Immature natural killer cell (primary cell): ENCODE measurements at places on chromosomes 4 and X. TPM values are rescaled to one million over a fixed set of nuclear protein-coding genes. Genes with fewer than 3 reads are reported as not detected.

GRCh38 chrX:94302446-94302845 is 628.4 kb downstream of the FAM133A start:
- H3K4me3 ChIP-seq, result no peak overlapping the region
- no peaks in the 10 kb centered on the region for H3K36me3 ChIP-seq
- H3K27ac ChIP-seq, result no peak overlapping the region
- H3K4me1 ChIP-seq, result no peaks in the 10 kb centered on the region
- H3K27me3 ChIP-seq, result no peaks in the 10 kb centered on the region

- H3K4me3 ChIP-seq, result no peak overlapping the region
- no peaks in the 10 kb centered on the region for H3K27me3 ChIP-seq
- no peaks in the 10 kb centered on the region for H3K36me3 ChIP-seq
These were observed 9.6 kb downstream of the BMP3 start for GRCh38 chr4:81040012-81040659.

DNA sequence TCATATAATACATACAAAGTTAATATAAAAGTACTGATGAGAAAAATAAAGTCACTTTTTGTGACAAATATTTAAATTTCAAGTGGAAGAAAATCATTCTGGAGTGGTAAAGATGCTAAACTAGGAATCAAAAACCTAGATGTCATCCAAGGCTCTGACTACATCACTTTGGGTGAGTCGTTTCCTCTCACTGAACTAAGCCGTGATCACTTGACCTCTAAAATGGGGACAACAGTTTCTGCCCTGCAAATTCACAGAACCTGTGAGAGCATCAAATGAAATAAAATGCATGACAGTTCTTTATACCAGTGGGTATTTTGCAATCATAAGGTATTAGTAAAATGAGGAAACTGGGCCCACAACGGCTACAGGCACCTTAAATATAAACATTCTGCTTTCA is 63.8 kb downstream of the PRDM5 start:
- no peaks in the 10 kb centered on the region for H3K36me3 ChIP-seq
- H3K27me3 ChIP-seq, result no peaks in the 10 kb centered on the region
- no peak overlapping the region for H3K4me3 ChIP-seq
- DNase-seq, result no peak

DNA sequence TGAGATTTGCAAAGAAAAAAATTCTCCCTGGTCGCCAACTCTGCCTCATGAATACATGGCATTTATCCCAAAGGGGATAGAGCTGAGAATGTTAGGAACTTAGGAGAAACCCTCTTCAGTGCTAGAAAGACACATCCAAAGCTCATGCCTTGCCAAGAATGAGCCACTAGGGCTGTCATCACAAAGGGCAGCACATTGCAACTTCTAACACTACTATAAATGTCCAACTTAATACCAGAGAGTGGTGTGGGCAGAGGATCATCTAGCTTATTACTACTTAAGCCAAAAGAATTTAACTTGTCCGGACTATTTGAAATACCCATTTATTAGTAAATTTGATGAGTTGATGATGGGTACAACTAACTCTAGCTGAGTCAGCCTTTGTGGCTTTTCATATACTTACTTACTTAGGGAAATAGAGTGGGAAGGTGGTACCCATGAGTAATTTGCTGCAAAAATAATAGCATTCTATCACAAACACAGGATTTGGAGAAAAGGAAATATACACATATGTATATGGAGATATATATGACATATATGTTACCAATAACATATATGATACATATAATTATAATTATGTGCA is 66.3 kb upstream of the GAB1 start:
- no peaks in the 10 kb centered on the region for H3K4me1 ChIP-seq
- no peaks in the 10 kb centered on the region for H3K36me3 ChIP-seq
- H3K4me3 ChIP-seq, result no peak overlapping the region

MAGEA8 gene
- polyA plus RNA-seq, result not detected

CXCL3 gene
- not detected for polyA plus RNA-seq
